ENCODE measurements at places on chromosomes 2 and 18.

DNA sequence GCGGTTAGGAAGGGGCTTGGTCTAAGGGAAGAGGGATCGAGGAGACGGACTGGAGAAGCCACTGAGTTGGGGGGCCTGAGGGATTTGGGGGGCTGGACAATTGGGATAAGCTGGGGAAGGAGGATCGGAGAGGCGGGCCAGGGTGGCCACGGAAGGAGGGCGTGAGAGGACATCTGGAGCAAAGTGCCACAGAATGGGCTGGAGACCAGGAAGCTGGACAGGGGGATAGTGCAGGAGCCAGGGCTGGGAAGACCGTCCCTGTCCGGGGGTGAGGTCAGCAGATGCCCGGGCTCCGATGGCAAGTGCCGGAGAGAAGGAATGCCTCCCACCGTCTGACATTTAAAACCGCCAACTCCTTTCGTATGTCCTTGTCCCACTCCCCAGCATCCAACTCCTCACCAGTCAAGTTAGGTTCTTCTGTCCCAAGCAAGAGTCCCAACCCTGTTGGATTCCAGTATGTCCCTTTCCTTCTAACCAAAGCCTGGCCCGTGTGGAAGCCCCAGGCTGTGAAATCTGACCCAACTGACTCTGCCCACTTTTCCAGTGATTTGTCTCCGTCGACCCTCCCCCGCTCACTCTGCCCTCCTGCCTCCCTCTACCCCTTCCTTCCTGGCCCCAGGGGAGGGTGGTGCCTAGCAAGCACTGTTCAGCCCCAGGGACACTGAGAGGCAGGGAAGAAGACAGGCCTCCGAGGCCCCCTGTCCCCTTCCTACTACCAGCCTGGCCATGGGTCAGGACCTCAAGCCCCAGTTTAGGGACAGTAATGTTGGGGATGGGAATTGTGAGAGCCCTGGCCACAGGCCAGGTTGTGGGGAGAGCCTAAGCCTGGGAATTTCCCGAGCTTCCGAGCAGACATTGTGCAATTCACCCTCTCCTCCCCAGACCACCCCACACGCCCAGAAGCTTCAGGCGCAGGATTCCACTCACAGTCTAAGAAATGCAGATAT is 31.5 kb upstream of the TMBIM1 start:
- no peak for DNase-seq

DNA sequence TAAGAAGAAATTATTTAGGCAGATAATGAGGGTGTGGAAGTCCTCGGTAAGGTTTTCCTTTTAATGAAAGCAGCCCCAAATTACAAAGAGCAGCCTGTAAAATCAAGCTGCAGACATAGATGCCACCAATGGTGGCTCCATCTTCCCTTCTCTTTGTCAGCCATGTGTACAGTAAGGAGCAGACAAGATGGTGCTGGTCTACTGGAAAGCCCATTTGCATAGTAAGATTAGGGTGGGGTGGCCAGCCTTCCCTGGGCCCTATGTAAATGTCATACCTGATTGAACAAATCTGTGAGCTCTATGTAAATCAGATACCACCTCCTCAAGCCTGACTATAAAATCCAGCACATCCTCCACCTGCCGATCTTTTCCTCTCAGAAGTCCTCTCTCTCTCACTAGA is 154.4 kb upstream of the SERTAD2 start:
- no peak for DNase-seq

DNA sequence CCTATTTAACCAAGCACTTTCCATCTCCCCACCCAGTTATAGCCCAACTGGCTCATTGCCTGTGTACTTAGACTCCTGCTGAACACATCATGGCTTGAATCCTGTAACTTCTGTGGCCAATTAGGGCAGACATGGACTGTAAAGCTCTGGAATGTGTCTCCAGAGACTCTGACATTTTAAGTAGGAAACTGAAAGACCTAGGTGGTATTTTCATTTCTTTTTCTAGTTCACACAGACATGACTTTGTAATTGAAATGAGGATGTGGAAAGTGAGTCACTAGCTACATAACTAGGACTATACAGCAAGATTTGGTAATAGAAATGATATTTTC is 12.2 kb downstream of the DOK1 start:
- no peak for DNase-seq

- DNase-seq: no peak
These were observed at the start of gene SOX11 for GRCh38 chr2:5691985-5692529. Gene SOX11, plus strand, starts transcription at chr2:5692384. Its CDS starts 338 bp downstream, at chr2:5692722.

GRCh38 chr18:63774511-63774910 is 707 bp upstream of the SERPINB7 start:
- DNase-seq: no peak

DNA sequence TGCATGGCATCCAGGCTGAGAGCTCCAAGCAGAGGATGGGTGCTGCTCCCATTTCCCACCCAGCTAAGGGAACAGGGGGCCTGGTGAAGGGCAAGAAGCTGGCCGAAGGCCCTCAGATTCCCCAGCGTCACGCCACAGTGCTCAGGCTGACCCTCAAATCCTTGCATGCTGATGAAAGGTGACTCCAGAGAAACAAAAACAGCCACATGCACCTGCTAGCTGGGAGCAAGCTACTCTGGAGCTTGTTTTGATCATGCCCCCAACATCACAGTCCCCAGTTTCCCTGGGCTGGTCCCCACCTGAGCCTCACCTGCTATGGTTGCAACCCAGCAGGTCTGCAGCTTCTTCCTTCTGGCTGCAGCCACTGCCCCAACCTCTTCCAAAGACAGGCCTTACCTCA is 13.3 kb downstream of the RAB11FIP5 start:
- no peak for DNase-seq

GRCh38 chr18:74518456-74519295 is 15.6 kb upstream of the CNDP1 start:
- no peak for DNase-seq

DNA sequence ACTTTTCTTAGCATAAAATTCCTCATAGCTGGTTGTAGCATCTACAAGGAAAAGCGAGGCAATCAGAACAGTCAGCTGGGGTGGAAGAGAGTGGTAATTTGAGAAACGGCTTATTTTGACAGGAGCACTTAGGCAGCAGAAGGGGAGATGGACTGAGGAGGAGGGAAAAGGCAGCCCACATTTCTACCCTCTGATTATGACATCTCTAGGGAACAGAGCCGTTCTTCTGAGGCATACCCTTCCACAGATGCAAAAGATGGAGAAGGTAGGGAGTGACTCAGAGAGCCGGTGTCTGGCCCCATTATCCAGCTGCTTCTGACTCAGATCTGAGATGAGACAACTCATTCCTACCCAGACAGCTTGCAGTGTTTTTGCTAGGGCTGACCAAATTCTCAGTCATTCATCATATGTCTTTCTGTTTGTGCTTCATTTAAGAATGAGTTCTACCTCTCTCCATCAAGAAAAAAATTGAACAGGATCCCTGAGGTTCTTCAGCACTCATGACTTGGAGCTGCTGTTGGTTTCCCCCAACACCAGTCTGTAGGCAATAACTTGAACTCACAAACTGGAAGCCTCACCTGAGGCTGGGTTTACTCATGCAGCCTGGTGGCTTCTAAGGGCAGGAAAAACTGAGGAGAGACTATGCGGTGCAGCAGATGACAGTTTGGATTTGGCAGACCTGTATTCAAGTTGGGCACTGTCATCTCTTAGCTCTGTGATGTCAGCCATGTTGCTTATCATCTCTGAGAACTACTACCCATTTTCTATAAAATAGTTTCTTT is 15.9 kb upstream of the SEC11C start:
- DNase-seq: no peak

DNA sequence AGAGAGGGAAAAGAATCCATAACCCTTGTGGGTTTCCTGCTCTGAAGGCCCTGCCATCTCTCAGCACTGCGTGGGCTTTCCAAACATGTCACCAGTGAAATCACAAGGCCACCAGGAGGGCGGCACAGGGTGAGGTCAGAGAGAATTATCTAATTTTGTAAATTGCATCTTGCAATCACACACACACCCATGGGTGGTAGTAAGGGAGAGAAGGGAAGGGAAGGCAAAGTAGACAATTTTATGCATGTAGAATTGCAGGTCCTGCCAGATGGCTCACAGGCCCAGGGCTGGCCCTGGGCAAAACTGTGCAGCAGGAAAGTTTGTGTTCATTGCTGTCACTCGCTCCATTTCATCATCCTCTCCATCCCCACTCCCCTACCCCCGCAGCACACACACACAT is 21.0 kb upstream of the ZBTB7C start:
- DNase-seq: no peak

- no peak for DNase-seq
These were observed 125.3 kb downstream of the ANTXR1 start for GRCh38 chr2:69138247-69138772.

GRCh38 chr2:44839370-44839769 is 102.1 kb upstream of the SIX3 start:
- no peak for DNase-seq

- DNase-seq: no peak
These were observed 131.3 kb downstream of the INO80D start for GRCh38 chr2:205954707-205955106.

DNA sequence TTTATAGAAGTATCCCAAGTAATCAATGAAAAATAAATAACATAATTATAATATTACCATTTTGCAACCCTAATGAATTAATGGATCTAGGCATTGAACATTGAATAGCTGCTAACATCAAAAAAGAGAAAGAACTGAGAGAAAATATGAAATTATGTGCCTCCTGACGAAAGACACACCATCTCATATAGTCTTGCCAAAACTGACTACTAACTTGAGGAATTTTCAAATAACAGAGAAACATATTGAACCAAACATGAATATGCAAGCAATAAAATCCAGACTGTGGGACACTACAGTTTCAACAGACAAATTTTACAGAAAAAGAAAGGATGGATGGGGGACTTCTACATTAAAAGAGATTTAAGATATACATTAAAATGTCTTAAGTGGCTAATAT is 165.7 kb downstream of the WDPCP start:
- DNase-seq: no peak

DNA sequence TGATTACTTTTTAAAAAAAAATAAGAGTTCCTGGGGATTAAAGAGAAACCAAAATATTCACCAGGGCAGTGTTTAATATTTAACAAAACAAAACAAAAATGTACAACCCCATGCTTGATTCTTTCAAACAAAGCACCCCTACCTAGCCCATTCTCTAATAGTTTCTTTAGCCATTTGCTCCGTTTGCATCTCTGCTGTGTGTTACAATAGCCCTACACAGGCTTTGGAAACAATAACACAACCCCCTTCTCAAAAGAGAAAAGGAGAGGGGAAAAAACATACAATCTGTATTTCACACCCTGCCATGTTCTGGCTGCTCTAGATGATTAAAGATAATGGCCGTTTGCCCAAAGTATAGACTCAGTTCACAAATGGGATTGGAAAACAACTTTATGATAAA is 302.9 kb downstream of the CPS1 start:
- no peak for DNase-seq

- no peak for DNase-seq
These were observed 147.9 kb downstream of the MYT1L start for GRCh38 chr2:2183176-2183575.

GRCh38 chr18:48714873-48715272 is 176.0 kb downstream of the CTIF start:
- DNase-seq: no peak

DNA sequence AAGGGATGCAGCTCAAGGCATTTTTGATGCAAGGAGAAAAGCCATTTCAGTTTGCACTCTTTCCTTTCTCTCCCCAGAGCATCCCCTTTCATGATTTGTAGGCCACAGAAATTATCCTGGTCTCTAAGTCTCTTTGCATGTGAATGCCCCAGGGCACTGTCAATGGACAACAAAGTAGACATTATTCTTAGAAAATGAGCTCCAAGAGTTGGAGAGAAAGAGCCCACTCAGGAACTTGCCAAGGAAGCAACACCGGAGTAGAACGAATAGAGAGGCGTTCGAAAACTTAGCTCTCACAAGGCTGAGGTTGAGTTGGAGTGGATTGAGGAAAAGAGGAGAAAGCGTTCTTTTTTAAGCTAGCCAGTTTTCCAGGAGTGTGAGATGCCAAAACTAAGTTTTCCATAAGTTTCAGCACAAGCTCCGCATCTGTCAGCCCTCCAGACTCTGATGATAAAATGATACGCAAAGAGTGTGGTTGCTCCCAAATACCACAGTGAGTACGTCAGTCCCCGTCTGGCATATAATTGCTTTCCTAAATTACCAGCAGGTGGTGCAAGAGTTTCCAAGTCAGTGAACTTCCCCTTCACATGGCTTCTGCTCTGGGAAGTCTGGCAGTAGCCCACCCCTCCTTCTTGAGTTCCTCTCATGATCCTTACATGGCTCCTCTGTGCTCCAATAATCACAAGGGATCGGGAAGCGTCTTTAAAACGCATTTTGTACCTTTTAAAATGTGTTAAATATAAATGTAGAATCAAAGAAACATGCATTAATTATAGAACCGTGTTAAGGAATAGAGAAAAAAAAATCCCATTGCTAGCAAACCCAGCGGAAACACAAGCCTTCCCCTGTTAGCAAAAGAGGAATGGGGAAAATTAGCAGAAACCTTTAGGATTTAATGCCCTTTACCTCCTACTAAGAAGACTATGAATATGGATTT is 1060.6 kb upstream of the FANCL start:
- DNase-seq: no peak

DNA sequence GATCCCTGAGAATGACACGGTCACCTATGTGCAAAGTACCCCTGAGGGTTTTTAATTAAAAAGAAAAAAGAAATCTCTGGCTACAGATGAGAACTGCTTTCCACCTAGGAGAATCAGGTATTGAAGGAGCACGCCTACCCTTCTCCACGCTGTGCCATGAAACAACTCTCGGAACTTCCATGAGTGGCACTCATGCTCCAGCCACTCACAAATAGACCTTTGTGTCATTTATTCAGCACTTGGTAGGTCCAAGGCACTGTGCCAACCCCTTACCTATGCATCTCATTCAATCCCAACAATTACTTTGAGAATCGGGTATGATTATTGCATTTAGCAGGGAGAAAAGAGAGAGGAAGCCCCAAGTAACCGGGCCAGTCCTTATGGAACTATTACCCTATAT is 44.9 kb upstream of the TTC39C start:
- DNase-seq: no peak

DNA sequence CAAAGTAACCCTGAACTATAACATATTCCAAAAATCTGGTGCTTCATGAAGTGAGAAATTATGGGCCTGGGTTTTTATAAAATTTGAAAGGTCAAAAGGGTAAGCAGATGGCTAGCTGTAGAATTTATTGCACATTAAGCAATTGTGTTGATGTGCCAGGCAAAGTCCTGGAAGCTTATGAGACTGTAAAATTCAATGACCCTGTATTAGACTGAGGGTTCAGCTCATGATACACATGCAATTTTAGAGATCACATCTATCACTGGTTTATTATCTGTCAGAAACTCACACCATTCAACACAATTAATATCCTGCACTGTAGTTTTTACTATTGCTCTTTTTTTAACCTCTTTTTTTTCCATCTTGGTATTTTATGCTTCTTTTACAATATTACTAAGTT is 1162.6 kb upstream of the SLC39A10 start:
- no peak for DNase-seq

DNA sequence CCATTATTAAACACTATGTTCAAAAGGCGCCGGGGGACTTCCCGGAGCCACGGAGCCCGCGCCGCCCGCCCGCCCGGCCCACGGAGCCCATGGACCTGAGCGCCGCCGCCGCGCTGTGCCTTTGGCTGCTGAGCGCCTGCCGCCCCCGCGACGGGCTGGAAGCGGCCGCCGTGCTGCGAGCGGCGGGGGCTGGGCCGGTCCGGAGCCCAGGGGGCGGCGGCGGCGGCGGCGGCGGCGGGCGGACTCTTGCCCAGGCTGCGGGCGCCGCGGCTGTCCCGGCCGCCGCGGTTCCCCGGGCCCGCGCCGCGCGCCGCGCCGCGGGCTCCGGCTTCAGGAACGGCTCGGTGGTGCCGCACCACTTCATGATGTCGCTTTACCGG is 197 bp downstream of the GDF7 start:
- DNase-seq: no peak

Data from stimulated activated CD8-positive, alpha-beta memory T cell treated with anti-CD3 and anti-CD28 coated beads, Interleukin-4, amount 100 ng/mL, for 1 hour (primary cell).